ENCODE measurements at places on chromosomes 4 and X. TPM values are rescaled to one million over a fixed set of nuclear protein-coding genes. Genes with fewer than 3 reads are reported as not detected.

ERAS gene
- polyA plus RNA-seq = not detected

- no peak for DNase-seq
Measured at GRCh38 chrX:122418758-122419157, 765.3 kb upstream of the GRIA3 start.

- no peak for DNase-seq
Measured at GRCh38 chrX:154408659-154409221, 314 bp downstream of the DNASE1L1 start.

DIPK2B gene
- not detected for polyA plus RNA-seq

DNA sequence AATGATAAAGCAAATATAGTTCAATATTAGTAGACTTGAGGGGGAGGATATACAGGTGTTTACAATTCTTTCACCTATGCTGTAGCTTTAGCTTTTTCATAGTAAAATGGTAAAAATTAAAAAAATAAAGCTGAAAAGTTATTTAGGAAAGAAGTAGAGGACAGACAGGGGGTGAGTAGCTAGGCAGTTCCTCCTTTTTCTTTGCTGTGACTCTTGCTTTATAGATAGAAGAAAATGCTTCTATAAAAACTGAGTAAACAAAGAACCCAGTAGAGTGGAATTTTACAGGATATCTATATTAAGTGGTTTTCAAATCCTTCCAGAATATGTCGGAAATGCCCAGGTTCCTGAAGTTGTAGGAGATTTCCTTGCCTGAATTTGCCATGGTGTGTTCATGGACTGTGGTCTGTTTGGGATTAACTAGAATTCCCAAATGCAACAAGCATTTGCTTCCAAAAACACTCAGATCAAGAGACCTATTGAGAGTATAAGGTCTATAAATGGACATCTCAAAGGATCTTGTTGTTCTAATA is 74.9 kb downstream of the KDR start:
- no peak for DNase-seq

- peak; percentile 10 for DNase-seq
Measured at GRCh38 chrX:21934414-21934813, 6.1 kb upstream of the SMS start.

PPP2R2C gene
- 29.4 TPM for polyA plus RNA-seq

GRCh38 chr4:129998436-129999150 is 902.6 kb downstream of the C4orf33 start:
- DNase-seq = no peak

DNA sequence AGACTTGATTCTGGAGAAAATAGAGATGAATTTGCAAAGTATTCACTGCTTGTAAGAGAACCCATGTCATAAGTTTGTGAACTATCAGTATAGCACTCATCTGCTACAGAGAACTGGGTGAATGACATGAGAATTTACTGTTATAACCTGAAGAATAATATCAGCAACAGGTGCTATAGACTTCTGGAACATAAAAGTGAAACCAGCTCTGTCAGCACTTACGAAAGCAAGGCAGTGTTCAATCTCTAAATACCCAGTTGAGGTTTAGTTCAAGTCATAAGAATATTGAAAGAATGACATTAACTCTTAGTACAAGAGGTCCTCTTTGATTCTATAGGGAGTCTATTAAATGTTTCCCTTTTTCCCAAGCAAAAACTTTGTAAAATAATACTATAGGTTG is 232.9 kb upstream of the ANKRD50 start:
- no peak for DNase-seq

XK gene
- 0.34 TPM for polyA plus RNA-seq

DNA sequence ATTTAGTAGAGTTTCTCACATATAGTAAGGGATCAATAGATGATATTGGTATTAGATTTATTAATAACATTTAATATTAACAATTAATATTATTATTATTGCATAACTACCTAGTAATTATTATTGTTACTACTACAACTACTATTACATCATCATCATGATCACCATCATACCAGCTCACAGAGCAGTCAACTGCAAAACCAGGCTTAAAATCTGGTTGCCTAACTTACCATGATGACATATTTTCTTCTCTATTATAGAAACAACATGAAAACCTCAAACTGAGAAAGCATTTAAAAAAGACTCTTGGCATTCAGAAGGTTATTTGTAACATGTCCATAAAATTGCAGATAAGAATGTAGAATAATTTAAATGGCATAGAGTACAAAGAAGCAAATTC is 247.0 kb upstream of the TTC29 start:
- no peak for DNase-seq

XAGE1A gene
- 8.3 TPM for polyA plus RNA-seq

- no peak for DNase-seq
Measured at GRCh38 chrX:150990910-150991309, 7.8 kb downstream of the HMGB3 start.

GRCh38 chrX:153953342-153953830 is 8.9 kb upstream of the RENBP start:
- peak; percentile 58 for DNase-seq

GRCh38 chr4:3520276-3520675 is 11.9 kb downstream of the LRPAP1 start:
- DNase-seq = no peak

DNA sequence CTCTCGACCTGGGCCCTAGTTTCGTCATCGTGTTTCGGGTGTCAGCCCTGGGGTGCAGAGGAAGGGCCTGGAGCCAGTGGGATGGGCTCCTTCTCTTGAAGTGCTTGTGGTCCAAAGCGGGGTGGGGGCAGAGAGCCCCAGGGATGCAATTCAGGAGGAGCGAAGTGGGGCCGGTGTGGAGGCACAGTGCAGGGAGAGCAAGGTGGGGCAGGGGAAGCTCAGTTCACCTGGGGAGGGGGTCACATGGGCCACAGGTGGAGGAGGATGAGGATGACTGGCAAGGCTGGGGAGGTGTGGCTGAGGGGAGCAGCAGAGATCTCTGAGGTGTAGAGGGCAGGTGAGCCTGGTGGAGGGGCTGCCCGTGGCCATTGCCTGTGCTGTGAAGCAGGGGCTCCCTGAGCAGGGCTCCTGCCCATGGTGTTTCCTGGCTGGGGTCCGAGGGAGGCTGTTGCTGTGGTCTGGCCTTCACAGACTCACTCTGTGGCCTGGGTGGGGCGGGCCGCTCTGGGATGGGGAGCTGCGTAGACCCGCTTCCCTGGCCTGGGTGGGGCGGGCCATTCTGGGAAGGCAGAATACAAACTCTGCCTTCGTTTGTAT is 6.9 kb downstream of the SORCS2 start:
- no peak for DNase-seq

GRCh38 chrX:47633689-47634590 is 4.2 kb upstream of the CFP start:
- no peak for DNase-seq

SLC9B1 gene
- 0.21 TPM for polyA plus RNA-seq

- DNase-seq = no peak
Measured at GRCh38 chrX:53163436-53163835, 61.6 kb downstream of the KDM5C start.

DNA sequence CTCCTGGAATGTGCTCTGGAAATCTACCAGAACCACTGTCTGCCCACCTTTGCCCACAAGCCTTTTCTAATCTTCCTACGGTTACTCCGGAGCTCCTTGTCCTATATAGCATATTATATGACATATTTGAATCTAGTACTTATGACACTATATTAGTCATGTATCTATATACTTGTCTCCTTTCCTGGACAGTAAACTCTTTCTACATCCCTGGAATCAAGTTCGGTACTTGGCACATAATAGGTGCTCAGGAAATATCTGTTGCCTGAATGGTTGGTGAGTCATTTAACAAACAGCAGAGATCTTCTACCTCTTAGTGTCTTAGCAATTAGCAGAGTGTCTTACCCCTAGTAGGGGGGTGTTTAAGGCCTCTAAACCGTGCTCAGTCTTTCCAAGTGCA is 123.6 kb downstream of the RELL1 start:
- no peak for DNase-seq

TBX22 gene
- polyA plus RNA-seq = not detected

FAM9C gene
- polyA plus RNA-seq = not detected

- DNase-seq = no peak
Measured at GRCh38 chr4:111650674-111651086, 494.6 kb upstream of the FAM241A start.

DNA sequence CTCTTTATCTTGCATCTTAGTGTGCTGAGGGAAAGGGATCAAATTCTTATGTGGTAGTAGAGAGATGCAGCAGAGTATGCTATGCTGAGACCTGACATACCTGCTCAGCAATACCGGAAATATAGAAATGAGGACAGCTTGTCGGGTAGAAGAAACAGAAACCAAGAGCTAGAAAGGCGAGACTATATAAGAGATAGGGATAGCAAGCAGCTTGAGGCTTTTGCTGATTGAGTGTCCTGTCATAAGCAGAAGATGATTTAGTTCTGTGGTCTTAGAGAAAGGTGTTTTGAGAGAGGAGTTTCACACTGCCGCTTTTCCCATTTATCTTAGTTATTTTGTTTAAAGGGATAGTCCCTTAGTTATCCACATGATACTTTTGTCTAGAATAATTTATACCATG is 31.7 kb downstream of the USP9X start:
- no peak for DNase-seq

DNA sequence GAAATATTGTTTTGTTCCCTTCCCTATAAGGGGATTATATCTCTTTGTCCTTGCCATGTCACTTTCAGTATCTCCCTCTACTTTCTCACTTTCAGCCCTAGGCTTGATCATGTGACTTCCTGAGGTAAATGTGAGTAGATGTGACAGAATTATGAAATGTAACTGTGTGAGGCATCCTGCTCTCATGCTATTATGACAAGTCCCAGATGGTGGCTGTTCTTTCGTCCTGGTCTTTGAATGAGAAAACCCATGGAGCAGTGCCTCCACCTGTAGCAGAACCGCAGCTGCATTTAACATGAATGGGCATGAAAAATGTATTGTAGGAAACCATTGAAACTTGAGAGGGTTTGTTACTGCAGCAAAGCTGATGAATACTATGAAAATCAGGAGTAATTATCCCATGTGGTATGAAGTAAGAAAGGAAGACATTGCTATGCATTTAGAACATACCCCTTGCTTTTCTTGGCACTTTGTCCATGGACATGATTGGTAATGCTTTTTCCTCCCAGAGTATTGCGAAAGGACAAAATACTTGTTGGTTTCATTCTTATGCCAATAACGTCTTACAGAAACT is 202.2 kb upstream of the GPRIN3 start:
- no peak for DNase-seq

DNA sequence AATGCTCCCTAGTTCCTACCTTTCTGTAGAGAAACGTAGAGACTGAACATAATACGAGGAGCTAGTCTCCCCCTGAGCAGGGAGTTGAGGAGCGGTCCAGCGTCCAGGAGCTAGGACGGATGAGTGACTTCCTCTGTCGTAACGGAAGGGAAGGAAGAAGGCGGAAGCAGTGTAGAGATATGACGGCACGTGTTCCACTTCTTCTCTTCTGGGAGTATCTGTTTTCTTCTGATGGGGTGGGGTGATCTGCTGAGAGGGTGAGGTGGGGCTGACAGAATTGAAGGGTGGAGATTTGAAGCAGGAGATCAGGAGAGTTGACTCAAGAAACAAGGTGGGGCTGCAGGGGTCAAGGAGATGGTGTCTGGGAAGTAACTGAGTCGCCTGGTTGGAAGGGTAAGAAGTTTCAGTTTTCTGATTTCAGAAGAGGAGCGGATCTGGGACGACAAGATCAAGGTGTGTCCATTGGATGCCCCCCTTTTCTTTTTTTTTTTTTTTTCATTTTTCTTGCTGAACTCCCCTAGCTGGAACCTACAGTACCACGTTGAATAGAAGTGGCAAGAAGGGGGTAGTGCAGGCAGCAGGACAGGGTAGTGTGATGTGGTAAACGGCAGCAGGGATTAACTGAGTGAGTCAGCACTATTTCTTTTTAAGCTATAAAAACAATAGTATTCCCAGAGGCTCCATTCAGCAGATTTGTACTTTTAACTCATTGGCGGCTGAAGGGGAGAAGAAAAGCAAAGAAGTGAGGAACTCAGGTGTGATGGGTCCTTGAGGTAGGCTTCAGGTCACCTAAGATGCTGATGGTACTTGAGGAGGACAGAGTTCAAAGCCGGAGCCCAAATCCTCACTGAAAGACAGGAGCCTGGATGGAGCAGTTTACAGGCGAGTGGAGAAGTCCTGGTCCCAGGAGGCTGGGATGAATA is 50.8 kb upstream of the SETD7 start:
- DNase-seq = peak; percentile 86

- no peak for DNase-seq
Measured at GRCh38 chr4:1850276-1850675, 5.7 kb downstream of the LETM1 start.

REELD1 gene
- polyA plus RNA-seq = not detected

- DNase-seq = no peak
Measured at GRCh38 chrX:139844163-139844562, 88.7 kb downstream of the ATP11C start.
